Activated CD8-positive, alpha-beta memory T cell treated with anti-CD3 and anti-CD28 coated beads for 4 hours (primary cell): ENCODE measurements at places on chromosomes 5 and 9.

DNA sequence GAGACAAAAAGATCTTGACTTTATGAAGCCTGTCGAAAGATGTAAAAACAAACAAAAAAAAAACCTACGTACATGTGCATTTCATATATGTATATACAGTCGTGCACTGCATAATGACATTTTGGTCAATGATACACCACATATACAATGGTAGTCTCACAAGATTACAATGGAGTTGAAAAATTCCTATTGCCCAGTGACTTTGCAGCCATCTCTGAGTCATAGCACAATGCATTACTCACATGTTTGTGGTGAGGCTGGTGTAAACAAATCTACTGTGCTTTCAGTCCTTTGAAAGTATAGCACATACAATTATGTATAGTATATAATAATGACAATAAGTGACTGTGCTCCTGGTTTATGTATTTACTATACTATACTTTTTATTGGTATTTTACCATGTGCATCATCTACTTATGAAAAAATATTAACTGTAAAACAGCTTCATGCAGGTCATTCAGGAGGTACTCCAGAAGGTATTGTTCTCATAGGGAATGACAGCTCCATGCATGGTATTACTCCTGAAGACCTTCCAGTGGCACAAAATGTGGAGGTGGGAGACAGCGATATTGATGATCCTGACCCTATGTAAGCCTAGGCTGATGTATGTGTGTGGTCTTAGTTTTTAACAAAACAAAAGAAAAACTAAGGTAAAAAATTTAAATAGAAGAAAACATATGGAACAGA lies 73.7 kb upstream of the FST start:
- no peak for DNase-seq

DNA sequence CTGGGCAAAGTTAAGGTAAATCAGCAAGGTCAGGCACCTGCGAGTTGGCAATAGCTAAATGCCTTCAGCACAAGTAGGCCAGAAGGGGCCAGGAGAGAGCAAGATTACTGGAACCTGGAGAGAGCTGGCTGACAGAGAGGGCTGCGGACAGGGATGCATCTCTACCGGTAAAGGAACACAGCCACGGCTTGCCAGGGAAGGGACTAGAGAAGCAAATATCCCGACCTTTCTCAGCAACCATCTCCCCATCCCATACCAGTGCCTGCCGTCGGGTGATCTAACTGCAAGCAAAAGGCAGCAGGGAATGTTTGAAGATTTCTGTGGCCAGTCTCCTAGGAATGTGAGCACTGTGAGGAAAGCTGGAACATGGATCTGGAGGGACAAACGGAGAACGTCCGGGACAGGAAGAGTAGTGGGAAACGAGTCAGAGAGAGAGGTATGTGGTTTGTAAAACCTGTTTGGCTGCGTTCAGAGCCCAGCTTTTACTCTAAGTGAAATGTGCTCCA lies 15.9 kb upstream of the ABLIM3 start:
- no peak for DNase-seq

GRCh38 chr9:90343366-90343765 lies 299.3 kb downstream of the DIRAS2 start:
- DNase-seq = no peak

DNA sequence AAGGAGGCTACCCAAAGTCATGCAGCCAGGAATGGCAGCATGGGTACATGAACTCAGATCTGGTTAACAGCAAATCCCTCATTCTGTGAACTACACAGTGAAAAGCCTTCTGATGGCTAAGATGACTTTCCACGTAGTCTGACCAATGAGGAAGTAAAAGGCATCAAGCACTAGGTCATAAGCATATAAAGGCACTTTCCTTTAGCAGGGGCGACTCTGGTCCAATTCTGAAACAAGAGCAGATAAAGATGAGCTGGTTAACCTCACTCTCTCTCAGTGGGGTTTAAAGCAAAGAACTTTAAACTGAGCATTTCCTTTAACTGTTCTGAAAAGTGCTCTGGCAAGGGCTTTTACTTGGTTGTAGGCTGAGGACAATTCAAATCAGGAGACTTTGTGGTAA lies 21.1 kb downstream of the PSMB7 start:
- no peak for DNase-seq

DNA sequence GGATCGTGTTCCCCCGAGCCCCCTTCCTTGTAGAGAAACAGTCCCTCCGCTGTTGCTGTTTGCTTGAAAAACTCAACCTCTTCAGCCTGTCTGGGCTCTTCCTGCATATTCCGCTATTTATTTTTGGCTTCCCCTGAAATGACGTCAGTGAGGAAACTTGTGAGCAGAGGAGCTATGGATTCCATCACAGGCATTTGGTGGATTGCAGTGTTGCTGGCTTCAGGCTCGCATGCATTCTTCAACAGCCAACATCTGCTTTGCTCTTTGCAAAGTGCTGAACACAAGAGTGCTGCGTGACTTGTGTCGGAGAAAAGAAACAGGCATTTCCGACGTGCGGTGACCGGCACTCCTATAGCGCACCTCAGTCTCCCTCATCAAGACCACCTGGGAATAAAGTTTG lies 232.7 kb downstream of the RFK start:
- no peak for DNase-seq

GRCh38 chr9:116555119-116555518 lies 132.0 kb upstream of the TRIM32 start:
- DNase-seq = no peak

DNA sequence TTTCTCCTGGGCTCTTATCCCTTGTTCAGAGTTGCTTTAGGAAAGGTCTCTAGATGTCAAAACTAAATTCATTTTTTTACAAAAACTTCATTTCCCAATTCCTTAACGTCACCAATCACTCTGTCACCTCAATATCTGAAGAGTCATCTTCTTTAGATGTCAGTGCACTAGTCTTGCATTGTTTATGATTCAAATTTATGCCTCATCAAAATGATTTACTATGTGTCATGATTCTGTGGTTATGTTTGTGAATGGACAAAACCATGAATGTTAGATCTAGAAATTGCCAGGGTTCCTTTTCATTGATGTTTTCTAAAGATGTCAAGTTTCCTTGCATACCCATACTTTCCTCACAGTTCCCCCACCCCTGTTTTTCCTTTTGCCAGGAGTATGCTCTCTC lies 21.5 kb downstream of the CWC27 start:
- DNase-seq = no peak

GRCh38 chr5:96904054-96904931 lies 28.0 kb downstream of the ERAP2 start:
- no peak for DNase-seq

- no peak for DNase-seq
Observed at GRCh38 chr9:105969636-105970035, 275.3 kb downstream of the TMEM38B start.

- no peak for DNase-seq
Observed at GRCh38 chr9:96398582-96399324, 15.2 kb upstream of the SLC35D2 start.

DNA sequence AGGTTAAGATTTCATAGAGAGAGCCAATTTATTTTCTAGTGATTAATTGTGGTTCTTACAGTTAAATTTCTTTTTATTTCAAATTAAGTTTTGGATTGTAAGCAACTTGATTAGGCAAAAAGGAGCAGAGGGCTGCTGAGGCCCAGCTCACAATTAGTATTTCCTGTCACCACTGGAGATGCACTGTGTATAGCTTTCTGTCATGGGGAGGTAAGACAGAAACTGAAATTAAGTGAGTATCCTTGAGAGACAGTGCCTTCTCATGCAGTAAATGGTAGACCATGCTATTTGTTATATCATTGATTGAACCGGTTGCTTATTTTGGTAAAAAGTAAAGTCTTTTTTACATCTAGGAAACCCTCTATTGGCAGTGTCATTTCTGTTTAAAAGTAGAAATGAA lies 190.7 kb downstream of the CCDC171 start:
- no peak for DNase-seq

GRCh38 chr5:20340126-20340525 lies 352.1 kb upstream of the CDH18 start:
- DNase-seq = no peak

DNA sequence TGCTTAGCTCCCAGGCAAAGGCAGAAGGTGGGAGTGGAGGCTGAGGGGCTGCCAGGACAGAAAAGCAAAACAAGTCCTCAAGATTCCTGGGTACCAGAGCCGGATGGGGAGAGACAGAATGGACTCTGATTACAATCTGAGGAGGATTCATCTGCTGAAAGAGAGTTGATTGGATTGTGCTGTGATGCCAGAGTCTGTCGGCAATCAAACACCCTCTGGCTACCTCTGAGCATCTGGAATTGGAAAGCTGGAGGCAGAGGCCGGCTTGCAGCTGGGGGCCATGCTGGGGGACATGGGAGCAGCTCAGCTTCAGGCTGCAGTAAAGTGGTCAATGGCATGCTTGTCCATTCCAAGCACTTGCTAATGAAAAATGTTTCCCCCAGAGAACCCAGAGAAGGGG lies 59.3 kb downstream of the ASTN2 start:
- no peak for DNase-seq

DNA sequence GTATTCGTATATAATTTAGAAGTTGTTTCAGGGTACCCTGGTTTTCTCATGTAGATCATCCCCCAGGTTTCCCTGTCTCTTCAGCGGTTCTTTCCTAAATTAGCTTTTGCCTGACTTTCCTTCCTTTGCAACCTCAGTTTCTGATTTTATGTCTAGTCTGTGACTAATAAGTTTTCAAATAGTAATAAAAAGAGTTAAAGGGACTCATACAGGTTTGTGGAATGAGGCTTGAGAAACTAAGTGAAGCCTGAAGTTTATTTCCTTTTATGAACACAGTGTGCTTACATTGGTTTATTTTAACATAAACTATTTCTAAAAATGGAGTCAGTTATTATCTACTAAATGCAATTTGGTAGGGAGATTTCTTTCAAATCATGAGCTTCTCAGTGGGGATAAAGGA lies 96.8 kb downstream of the TRIO start:
- DNase-seq = no peak
